ENCODE measurements at places on chromosomes 16 and 17.

- no peak for DNase-seq
Observed at GRCh38 chr17:77527836-77528505, 387.2 kb downstream of the SEC14L1 start.

GRCh38 chr17:71709271-71709890 is 411.4 kb upstream of the SOX9 start:
- DNase-seq = no peak

- no peak for DNase-seq
Observed at GRCh38 chr16:57470711-57471110, 8.2 kb downstream of the POLR2C start.

DNA sequence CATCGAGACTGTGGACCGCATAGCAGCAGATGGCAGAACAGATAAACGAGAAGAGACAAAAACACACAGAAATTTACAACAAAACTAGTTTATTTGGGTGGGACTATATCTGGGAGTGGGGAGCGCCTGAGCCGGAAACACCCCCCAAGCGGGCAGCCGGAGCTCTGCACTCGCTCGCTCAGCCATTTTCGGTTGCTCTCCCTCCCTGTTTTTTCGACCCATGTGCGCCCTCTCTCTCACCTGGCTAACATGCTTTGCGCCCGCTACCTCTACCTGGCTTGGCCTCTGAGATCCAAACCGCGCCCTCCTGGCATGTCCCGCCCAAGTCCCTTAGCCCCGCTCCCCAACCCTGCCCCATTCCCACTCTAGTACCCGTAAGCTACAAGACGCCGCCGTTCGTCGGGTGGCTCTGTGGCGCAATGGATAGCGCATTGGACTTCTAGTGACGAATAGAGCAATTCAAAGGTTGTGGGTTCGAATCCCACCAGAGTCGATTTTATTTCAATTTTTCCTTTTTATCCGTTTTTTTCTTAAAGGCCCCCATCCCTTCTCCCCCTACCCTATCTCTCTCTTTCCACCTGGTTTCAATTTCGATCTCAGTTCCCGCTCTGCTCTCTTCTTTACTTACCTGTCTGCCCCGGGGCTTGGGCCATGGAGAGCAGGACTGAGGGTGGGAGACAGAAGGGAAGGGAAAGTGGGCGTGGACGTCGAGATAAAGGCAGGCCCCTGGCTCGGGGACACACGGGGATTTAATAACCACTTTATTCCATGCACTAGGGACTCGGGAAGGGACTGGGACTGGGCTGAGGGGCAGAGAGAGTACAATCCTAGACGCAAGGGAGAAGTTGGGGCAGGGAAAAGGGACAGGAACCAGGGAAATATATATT is 2.4 kb upstream of the ALOXE3 start:
- peak; percentile 67 for DNase-seq

- DNase-seq = no peak
Observed at GRCh38 chr17:68383120-68383442, 74.2 kb downstream of the WIPI1 start.

GRCh38 chr16:644556-644955 is 2.9 kb downstream of the MCRIP2 start:
- no peak for DNase-seq

- no peak for DNase-seq
Observed at GRCh38 chr17:32298721-32299579, 33.3 kb downstream of the RHBDL3 start.

- no peak for DNase-seq
Observed at GRCh38 chr17:74761419-74761818, 13.0 kb downstream of the NHERF1 start.

- no peak for DNase-seq
Observed at GRCh38 chr17:79160980-79161636, 86.5 kb downstream of the ENGASE start.

DNA sequence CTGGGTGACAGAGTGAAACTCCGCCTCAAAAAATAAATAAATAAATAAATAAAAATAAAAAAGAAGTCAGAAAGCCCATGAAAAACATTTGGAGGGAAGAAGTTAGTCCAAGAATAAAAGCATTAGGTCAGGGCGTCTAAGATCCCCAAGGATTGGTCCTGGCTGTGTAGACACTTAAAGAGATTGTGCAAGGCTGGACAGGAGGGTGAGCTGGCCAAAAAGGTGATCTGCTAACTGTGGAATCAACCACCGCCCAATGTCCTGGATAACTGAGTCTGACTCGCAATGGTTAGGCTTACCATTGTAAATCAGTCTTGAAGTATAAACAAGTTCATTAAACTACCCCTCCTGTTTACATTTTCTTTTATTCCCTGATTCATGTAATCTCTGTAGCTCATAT is 8.8 kb upstream of the ABCA8 start:
- no peak for DNase-seq

DNA sequence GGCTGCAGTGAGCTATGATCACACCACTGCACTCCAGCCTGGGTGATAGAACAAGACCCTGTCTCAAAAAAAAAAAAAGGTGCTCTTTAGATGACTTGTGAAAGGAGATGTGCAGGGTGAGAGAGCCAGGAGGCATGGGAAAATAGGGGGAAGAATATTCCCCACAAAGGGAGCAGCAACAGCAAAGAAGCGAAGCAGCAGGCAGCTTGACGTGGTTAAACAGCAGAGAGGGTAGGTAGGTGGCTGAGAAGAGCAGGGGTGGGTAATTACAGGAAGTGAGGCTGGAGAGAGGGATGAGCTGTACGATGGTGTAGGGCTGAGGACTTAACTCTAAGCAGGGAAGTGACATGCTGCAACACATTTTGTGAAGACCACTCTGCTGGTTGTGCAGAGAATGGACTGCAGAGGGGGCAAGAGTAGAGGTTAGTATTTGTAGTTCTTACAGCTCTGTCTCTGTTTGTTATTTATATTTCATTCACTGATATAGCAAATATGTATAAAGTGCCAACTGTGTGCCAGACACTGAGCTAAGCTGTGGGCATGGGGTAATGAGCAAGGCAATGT is 1.6 kb downstream of the HEATR3 start:
- DNase-seq = peak; percentile 23

DNA sequence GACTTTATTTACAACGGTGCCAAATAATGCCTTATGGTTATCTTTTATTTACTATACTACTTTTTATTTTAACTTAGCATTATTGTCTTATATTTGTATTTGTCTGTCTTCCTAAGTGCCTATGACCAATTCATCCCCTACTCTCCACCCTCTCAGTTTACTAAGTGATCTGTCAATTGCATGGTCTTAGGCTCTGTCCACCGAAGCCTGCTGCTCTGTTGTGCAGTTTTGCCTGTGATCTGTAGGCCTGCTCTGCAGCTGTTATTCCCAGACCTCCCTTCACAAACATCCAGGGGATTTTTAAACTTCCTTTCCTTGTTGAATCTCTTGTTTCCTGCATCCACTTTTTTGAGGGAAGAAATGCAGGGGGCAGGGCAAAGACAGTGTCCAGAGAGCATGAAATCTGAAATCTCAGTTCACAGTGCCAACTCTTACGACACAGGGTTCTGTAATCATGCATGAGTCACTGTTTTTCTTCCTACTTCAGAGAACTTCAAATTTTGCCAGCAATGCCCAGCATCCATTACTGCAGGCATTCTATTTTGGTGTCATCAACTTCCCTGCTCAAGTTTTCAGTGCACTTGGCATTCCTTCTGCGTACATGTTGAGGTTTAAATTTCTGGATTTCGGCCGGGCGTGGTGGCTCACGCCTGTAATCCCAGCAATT is 11.4 kb downstream of the SLFN5 start:
- DNase-seq = no peak

DNA sequence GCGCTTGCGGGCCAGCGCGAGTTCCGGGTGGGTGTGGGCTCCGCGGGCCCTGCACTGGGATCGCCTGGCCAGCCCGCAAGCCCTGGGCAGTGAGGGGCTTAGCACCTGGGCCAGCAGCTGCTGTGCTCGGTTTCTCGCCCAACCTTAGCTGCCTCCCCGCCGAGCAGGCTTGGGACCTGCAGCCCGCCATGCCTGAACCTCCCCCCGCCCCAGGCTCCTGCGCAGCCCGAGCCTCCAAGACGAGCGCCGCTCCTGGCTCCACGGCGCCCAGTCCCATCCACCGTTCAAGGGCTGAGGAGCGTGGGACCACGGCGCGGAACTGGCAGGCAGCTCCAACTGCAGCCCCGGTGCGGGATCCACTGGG is 12.3 kb upstream of the ZFP90 start:
- no peak for DNase-seq

- DNase-seq = no peak
Observed at GRCh38 chr16:79805621-79806020, 205.1 kb upstream of the MAF start.

GRCh38 chr17:51507444-51507843 is 247.1 kb downstream of the UTP18 start:
- no peak for DNase-seq

DNA sequence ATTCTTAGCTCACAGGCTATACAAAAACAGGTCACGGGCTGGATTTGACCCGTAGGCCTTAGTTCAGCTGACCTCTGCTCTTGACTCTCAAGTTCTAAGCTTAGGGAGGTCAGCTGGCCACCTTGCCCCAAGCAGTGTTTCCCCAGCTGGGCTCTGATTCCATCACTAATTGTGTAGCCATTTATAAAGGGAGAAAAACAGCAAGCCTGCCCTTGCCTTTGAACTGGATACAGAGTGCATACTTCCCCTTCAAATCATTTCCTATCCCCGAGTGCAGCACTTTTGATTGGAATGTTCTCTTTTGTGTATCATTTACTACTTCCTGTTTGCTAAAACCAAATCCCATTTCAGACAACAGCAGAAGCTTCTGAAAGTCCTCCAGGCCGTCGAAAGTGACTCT is 153.6 kb downstream of the KATNIP start:
- no peak for DNase-seq

DNA sequence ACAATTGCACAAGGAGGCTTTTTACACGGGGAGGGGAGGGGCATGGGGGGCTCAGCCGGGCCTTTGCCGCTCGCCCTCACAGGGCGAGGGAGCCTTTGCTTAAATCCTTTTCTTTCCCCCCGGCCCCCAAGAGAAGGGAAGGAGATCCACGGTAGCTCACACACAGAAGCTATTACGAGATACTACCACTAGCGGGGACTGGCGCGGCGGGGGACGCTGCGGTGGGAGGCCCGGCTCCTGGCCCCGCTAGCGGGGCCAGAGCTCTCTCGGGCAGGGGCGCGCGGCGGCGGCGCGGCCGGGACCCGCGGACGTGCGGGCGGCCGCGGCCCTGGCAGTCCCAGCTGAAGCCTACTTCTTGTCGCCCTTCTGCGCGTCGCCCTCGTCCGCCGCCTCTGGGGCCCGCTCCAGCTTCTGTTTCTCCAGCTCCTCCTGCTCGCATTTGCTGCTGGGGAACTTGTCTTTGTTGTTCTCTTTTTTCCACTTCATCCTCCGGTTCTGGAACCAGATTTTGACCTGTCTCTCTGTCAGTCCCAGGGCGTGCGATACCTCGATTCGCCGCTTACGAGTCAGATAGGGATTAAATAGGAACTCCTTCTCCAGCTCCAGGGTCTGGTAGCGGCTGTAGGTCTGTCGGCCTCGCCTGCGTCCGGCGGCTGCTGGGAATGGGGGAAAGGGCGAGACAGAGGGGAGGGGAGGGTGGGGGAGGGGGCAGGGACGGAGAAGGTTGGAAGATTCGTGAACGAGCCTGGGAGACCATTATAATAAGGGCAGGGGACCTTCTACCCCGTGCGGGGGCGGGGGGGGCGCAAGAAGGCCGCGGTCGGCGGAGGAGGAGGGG is 2.0 kb downstream of the HOXB8 start:
- DNase-seq = peak; percentile 55

GRCh38 chr17:57636985-57637665 is 108.0 kb downstream of the CCDC182 start:
- DNase-seq = no peak

DNA sequence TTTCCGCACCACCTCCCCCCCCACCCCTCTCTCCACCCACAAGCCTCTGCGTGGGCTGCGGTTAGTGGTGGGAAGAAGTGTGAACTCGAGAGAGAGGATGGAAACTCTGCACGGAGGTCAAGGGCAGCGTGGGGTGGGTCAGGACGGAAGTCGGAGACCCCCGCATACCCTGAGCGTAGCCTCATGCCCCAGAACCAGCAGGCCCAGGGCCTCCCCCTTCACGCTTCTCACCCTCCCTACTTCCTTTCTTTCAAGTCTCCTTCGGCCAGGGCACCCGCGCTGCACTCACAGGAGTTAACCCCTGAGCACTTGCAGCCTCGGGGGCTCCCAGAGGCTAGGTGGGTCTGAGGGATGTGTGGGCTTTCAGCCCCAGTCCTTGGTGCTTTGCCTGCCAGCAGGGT is 9.2 kb downstream of the TBKBP1 start:
- DNase-seq = peak; percentile 69

GRCh38 chr16:16172991-16173390 is 50.3 kb downstream of the ABCC6 start:
- DNase-seq = no peak

DNA sequence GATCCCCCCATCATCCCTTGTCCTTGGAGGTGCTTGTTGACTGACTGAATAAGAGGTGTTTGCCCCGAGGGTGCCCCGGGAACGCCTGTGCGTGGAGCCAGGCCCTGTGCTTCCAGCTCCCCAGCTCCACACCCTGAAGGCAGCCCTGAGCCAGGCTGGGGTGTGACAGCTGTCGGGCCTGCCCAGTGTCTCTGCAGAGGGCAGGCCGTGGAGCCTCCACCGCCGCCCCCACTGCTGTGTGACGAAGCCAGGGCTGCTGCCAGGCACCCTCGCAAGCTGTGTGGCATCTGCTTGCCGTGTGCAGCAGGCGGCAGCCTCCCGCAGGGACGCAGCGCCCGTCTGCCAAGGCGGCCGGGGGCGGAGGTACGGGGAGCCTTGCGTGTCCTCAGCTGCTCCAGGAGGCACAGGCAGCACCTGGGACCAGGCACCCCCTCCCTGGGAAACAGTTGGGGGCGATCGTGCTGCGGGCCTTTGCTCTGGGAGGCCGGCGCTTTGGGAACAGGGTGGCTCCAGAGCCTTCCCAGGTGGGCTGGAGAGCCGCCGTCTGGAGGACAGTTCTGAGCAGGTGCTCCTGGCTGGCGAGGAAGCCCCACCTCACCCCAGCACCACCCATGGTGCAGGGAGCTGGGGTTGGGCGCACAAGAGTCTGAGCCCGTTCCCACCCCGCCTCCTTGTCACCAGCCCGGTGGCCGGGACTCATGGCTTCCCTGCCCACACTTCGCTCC is 26.6 kb downstream of the GSE1 start:
- no peak for DNase-seq

GRCh38 chr16:10581507-10581906 is 1.1 kb upstream of the EMP2 start:
- DNase-seq = no peak

- DNase-seq = no peak
Observed at GRCh38 chr16:48367441-48368049, 17.7 kb downstream of the SIAH1 start.

DNA sequence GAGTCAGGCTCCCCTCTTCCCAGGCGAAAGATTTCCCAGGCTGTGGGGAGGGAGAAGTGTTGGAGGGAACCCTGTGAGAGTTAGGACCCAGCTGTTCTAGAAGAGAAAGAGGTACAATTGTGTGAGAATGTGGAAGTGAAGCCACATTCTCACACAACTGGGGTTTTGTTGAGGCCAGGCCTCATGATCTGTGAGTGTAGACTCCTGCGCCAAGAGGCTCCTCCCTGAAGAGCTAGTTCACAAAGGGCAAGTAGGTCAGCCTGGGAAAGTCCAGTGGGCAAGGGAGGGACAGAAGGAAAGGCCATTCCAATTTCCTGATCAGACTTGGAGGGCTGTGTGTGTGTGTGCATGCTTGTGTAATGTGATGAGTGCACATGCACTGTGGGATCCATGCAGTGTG is 15.2 kb downstream of the CD300LF start:
- no peak for DNase-seq

All from activated CD8-positive, alpha-beta memory T cell treated with anti-CD3 and anti-CD28 coated beads, Interleukin-2, amount 50 U/mL, for 4 hours (primary cell).